ENCODE measurements at places on chromosomes 7 and 10.
A peak's percentile ranks its signal among the peaks of the same experiment; 100 is the strongest.

GRCh38 chr7:50339990-50340500 is 35.5 kb downstream of the IKZF1 start:
- DNase-seq, result peak; percentile 51

- peak; percentile 41 for DNase-seq
These were observed 162.6 kb downstream of the CELF2 start for GRCh38 chr10:11180228-11180627.

GRCh38 chr7:131919920-131920709 is 363.7 kb upstream of the PODXL start:
- DNase-seq, result no peak

GRCh38 chr7:119802147-119802546 is 470.8 kb upstream of the KCND2 start:
- no peak for DNase-seq

GRCh38 chr7:102326157-102326889 is 29.9 kb downstream of the SPDYE6 start:
- DNase-seq, result no peak

- no peak for DNase-seq
These were observed 76.5 kb upstream of the CAPZA2 start for GRCh38 chr7:116785843-116786242.

- no peak for DNase-seq
These were observed 540.3 kb upstream of the MGMT start for GRCh38 chr10:128926711-128927110.

GRCh38 chr10:28991333-28992270 is 297.3 kb upstream of the LYZL1 start:
- DNase-seq, result peak; percentile 8

DNA sequence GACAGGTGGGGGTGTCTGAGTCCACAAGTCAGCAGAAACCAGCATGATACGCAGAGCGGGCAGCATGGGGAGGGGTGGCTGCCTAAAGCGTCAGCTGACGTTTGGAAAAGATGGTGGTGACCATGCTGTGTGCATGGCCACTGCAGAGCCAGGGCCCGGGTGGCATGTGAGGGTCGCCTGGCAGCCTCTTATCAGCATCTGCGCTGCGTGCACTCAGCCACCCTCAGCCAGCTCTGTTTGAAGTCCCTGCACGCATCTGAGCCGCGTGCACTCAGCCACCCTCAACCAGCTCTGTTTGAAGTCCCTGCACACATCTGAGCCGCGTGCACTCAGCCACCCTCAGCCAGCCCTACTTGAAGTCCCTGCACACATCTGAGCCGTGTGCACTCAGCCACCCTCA is 61.5 kb downstream of the WDR37 start:
- no peak for DNase-seq

DNA sequence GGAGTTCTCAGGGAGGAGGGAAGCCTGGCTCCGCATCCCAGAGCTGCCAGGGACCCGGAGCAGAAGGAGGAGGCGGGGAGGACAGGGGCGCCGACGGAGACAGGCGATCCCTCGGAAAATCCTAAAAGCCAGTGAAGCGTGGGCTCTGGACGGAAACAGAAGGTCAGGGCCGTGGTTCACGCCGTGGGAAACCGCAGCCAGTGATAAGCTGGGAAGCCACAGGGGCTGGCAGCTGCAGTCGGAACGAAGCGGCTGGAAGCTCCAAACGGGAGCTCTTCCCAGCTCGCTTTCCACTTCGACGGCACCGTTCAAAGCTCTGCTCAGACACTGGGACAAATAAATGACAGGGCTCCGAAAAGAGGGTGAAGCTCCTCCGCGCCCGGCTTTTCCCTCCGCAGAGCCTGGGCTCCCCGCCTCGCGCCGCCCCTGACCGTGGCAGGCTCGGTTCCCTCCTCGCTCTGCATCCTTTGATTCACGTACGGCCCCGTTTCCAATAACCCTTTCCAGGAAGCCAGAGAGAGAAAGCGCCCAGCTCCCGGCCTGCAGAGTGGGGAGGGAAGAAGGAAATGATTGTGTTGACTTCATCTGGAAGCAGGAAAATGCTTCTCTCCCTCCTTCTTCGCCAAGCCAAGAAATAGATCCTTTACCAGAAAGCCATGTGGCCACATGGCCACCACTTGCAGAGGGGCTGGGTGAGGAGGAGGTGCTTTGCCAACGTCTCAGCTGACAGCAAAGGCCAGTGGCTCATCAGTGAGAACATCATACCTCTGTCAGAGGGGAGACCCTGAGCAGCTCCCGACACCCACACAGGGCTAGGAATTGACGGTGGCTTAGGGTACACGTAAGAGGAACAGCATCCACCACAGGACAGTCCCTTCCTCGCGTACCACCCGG is 57.4 kb downstream of the ADRB1 start:
- no peak for DNase-seq

DNA sequence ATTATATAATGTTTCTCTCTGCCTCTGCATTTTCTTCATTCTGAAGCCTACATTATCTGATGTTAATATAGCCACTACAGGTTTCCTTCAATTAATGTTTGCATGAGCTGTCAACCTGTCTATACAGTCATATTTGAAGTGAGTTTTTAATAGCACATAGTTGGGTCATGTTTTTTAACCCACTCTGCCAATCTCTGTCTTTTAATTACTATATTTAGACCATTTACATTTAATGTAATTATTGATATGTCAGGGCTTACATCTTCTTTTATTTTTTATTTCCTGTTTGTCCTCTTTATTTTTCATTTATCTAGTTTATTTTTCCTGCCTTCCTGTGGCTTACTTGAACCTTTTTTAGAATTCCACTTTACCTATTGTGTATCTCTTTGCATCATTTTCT is 124.3 kb upstream of the PDE1C start:
- no peak for DNase-seq

DNA sequence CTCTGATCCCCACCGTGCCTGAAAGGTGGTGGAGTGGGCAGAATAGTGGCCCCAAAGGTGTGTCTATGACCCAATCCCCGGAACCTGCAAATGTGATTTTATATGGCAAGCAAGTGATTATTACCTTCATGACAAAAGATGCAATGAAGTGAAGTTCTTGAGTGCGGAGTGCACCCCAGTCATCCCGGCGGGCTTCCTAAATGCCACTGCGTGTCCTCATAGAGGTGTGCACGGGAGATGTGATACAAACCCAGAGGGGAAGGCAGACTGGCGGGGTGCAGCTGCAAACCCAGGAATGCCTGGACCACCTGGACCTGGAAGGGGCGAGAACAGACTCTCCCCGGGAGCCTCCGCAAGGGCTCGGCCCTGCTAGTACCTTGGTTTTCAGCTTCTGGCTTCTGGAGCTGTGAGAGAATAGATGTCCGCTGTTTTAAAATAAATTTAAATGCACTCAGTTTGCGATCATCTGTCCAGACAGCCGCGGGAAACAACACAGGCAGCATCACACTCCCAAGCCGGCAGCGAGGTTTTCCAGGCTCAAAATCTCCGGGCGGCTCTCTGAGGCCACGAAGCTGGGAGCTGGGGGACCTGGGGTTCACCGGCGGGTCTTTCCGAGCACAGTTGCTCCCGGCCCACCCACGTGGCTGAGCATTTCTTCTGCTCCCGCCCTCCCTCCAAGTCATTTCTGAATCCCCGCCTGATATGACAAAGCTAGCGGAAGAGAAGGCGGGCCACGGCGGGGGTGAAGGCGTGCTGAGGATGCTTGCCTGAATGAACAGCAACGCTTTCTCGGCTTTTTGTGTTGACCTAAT is 50.4 kb upstream of the EBF3 start:
- no peak for DNase-seq

- no peak for DNase-seq
These were observed 103.4 kb upstream of the MDFIC start for GRCh38 chr7:114818501-114818900.

DNA sequence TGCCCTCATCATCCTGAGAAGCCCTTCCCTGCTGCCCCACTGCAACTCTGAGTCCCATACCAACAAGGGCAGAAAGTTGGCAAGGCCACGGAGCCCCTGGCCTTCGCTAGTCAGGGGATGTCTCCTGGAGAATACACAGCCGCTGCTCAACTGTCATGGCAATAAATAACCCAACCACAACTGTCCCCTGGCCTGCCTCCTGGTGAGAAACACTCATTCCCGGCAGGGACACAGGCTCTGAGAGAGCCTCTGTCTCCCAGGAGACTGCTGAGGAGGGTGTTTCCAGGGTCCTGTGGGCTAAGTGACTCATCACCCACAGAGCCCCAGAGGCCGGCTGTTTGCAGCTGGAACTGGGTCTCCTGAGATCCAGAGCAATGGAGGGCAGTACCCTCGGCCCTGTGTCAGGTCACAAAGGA is 354.1 kb downstream of the TNS3 start:
- no peak for DNase-seq

DNA sequence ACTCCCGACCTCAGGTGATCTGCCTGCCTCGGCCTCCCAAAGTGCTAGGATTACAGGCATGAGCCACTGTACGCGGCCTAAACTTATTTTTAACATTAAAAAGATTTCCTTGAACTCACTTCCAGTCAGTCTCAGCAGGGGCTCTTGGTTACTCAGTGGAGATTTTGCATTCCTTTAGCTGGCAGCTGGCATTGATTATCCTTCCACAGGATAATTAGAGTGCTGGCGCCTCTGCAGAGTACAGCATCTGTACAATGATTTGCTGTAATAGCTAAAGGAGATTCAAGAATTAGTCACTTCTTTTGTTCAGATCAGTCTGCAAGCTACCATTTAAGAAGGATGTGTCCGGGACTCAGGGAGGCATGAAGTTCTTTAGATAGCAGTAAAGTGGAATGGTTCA is 125.0 kb upstream of the NPY start:
- DNase-seq, result no peak

DNA sequence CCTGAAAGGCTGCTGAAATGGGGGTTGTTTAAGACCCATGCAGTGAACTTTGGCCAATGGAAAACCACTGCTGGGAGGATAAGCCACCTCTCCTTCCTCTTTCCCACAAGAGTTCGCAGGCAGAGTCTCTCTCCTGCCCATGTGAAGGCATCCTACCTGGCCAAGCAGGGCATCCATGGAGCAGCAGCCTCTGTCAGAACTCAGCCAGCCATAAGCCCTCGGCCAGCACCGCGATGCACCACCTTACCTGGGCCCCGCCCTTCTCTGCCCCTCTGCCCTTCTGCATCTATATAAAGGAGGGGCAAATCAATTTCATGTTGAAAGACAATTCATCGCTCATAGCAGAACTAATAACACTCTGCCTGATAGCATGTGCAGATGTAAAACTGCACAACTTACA is 6.1 kb upstream of the STK32C start:
- no peak for DNase-seq

GRCh38 chr10:20768843-20769242 is 128.3 kb downstream of the NEBL start:
- no peak for DNase-seq

DNA sequence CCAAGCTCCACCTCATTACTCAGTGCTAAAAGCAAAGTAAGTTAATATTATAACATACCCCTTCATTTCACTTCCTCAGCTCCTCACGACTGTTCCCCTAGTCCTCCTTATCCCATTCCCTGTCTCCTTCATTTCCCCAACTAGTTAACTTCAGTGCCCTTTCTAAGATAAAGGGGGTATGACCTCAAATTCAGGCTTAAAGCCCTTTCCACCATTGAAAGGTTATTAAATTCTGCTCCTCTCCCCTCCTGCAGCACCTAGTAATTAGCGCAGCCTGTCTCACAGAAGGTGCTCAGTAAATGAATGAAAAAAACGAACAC is 1.0 kb downstream of the CRPPA start:
- no peak for DNase-seq

DNA sequence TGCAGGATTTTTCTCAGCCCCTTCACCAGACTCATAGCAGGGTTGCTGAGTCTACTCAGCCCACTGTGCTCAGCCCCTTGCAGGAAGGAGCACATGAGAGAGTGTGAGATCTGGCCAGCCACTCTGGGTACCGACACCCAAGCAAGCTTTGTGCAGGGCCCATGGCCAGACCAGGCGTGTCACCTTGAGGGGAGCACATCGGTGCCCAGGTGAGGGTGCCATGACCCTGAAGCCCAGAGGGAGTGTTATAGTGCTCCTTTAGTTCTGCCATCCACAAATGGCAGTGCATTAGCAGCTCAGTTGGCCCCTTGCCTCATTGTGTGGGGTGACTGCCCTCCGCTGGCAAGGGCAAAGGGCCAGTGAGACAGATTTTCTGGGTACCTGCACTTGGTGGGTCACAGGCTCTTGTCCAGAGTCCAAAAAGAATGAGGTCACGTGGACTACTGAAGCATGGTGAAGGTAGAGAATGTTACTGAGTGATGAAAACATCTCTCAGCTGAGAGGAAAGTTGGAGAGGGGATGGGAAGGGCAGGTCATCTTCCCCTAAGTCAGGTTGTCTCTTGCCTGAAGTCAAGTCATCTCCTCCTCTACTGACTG is 181.8 kb downstream of the MACC1 start:
- DNase-seq, result no peak

DNA sequence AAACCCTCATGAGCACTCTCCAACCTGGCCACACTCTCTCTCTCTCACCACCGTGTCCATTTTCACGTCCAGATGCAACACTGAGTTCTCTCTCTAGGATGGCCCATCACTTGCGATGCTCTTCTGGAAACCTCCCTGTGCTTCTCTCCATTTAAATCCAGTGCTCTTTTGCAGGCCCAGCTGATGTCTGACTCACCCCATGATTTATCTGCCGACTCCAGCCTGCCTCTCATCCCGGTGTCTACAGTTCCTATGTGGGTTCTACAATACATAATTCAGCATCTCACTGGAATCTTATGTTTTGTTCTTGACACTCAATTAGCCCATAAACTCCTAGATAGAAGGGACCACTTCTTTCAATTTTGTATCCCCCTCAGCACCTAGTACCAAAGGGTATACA is 5.0 kb downstream of the TPK1 start:
- no peak for DNase-seq

DNA sequence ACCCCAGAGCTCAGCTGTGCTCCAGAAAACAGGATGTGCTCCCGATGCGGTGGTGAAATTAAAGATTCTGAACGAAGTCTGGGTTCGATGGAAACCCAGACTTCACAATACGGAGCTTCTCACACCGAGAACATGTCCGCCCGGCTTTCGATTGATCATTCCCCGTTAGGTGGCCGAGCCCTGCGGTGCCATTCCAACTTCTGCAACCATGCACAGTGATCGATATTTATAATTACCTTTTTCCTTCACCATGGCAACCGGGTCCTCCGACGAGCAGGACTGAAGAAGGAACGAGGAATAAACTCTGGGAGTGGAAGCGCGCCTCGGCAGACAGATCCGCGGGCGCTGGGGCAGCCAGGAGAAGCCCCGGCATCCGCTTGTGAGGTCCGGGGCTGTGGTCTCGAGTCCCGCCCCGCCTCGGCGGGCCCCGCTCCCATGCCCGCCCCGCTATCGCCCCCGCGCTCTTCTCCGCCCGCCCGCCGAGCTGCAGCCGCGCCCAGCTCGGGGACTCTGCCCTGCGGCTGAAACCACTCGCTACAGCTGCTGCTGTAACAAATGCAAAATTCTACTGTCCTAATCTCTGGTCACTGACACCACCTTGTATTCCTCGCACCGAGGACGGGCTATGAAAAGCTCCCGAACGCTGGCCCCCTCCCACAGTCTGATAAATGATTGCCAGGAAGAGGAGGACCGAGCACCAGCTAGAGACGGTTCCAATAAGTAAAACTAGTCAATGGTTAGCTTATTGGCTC is 26.2 kb downstream of the ABLIM1 start:
- no peak for DNase-seq

- DNase-seq, result no peak
These were observed 14.6 kb downstream of the STX1A start for GRCh38 chr7:73704640-73705550.

GRCh38 chr7:139131601-139132041 is 22.1 kb upstream of the ZC3HAV1 start:
- peak; percentile 41 for DNase-seq
